LHCN-M2 (cell line): ENCODE measurements at places on chromosomes 13 and 19. TPM values are rescaled to one million over a fixed set of nuclear protein-coding genes. Genes with fewer than 3 reads are reported as not detected.

DNA sequence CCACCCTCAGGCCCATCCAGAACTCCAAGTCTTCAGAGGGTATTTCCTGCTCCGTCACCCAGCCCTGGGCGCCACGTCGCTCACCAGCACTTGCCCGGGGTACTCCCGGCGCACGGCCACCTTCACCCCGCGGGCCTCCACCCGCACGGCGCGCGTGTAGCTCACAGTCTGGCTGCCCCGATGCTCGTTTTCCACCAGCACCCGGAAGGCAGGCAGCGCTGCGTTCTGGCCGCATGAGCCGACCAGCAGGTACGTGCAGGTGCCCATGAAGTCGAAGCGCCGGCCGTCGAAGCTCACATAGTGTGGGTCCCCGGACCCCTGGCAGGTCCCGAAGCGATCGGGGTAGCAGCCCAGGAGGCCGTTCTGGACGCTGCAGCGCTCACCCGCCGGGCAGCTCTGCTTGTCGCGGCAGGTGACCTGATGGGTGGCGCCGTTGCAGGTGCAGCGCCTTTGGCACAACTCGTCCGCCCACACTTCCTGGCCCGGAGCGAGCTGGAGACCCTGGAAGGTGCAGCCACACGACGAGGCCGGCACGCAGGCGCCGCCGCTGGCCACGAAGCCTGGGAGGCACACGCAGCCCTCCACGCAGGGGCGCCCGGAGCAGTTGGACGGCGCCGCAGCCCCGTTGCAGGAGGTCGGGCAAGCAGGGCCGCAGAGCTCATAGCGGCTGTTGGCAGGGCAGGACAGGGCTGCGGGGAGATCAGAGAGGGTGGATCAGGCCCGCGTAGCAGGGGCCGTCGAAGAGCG, 19.2 kb downstream of the FCGBP start:
- DNase-seq = no peak

- peak; percentile 32 for DNase-seq
These were observed 42.7 kb downstream of the CAPN12 start for GRCh38 chr19:38701455-38702063.

Gene ABCC4
- total RNA-seq = 23.1 and 23.9 TPM in 2 replicates

Gene CCDC169
- total RNA-seq = 6.5 and 8.1 TPM in 2 replicates

Gene RASA3
- total RNA-seq = 58.6 and 60.4 TPM in 2 replicates

Gene ZNF549
- 5.9 and 6.0 TPM in 2 replicates for total RNA-seq

Gene PSG1
- 0.13 and 1.4 TPM in 2 replicates for total RNA-seq
